ENCODE measurements at places on chromosomes 12 and 14. TPM values are rescaled to one million over a fixed set of nuclear protein-coding genes. Genes with fewer than 3 reads are reported as not detected.

GRCh38 chr12:123270214-123271000 is 1.2 kb downstream of the CDK2AP1 start:
- no peak for DNase-seq

DNA sequence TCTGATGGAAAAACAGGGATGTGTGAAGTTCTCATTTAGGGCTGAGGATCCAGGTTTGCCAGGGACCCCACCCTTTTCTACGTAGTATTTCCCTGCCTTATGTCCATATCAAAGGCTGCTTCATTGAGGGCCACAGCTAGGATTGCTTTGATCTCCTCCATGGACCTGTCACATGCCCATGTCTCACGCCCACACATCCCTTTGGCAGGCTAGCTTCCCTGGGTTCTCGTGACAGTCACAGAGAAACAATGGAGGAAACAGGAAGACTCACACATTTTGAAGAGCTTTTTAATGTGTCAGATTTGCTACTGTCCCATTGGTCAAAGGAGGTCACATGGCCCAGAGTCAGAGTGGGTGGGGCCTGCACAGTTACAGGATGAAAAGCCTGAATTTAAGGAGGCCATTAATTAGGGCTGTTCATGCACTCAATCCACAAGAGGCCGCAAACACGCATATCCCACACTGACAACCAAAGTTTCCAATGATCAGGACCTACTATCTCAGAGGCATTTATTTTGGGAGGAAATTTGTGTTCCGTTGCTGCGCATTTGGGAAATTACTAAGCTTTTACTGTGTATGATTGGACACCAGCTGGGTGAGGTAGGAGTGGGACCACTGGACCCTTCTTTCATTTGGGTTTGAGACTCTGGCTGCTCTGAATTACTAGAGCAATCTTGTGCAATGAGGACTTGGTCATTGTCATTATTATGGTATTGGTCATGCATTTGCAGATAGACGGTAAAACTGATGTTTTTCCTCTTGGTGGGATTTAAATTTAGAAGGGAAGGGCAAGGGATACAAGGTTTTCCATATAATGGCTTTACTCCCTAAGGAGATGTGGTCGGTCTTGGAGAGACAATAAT is 266.2 kb downstream of the KTN1 start:
- no peak for DNase-seq

FOXJ2 gene
- 27.1 TPM for polyA plus RNA-seq

KRT2 gene
- not detected for polyA plus RNA-seq

- no peak for DNase-seq
Measured at GRCh38 chr12:15679151-15679550, 110.0 kb downstream of the EPS8 start.

DNA sequence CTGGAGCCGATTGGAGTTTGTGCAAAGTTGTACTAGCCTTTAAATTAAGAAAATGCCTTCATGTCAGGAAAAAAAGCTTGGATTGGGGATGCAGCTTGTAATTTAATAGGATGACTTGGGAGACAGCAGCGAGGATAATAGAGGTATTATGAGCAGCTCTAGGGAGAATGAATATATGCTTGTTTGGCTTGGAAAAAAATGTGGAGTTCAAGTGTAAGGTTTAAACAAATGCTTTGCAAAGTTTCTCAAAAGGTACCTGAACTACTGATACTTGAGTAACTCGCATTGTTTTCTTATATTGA is 65.3 kb upstream of the RASSF3 start:
- DNase-seq = no peak

DNA sequence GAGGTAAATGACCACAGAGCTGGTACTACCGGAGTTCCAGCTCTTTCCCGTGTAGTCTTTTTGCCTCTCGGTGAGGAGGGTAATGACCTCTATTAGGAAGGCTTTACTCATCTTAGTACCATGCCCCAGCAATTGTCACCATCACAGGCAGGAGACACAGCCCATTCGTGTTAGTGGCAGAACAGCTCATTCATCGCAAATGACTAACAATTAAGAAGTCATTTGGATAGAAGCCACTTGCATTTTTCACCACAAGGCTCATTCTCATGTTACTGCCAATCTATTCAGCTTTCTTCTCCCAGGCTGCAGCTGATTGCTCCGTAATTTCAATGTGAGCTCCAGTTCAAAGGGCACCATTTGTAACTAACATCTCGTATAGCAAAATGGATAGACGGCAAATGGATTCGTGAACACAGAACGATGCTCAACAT is 718.8 kb upstream of the TMEM132C start:
- no peak for DNase-seq

SAMD15 gene
- 8.4 TPM for polyA plus RNA-seq

OXA1L gene
- 142 TPM for polyA plus RNA-seq

DNA sequence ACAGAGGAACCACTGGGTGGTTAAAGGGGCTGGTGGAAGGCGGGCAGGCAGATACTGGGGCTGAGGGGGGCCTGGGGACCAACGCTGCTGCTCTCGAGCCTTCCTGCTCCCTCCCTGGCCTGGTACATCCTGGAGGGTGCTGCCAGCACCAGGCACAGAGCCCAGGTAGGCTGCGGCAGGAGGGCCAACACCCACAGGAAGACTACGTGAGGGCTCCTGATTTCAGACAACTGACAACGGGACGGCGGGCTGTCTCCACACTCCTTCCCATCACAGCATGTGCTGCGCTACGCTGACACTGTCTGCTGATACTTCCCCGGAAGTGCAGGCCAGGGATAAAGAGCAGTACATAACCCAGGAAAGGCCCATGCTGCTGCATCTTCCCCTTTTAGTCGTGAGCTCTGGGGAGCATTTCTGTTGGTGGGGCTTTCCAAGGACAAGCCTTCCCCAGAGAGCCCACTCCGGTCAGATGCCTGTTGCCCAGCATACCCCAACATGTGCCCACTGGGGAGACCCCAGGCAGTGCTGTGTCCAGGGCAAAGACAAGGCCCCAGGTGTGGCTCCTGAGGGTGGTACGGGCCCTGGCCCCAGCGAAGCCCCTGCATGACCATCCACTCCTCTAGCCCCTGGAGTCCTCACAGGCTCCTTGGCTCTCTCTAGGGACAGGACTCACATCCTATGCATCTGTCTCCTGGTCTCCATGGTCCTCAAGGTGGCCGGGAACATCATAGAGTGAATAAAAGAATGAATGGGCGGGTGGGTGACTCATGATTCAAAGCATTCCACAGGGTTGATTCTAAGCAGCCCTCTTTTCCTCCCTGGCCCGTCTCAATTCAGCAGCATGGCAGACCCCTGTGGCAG is 38.0 kb downstream of the CHGA start:
- DNase-seq = no peak

ADAM21 gene
- polyA plus RNA-seq = 0.27 TPM

- no peak for DNase-seq
Measured at GRCh38 chr14:102726191-102726949, 50.9 kb upstream of the TRAF3 start.

- no peak for DNase-seq
Measured at GRCh38 chr12:19326102-19326501, 113.2 kb upstream of the AEBP2 start.

DNA sequence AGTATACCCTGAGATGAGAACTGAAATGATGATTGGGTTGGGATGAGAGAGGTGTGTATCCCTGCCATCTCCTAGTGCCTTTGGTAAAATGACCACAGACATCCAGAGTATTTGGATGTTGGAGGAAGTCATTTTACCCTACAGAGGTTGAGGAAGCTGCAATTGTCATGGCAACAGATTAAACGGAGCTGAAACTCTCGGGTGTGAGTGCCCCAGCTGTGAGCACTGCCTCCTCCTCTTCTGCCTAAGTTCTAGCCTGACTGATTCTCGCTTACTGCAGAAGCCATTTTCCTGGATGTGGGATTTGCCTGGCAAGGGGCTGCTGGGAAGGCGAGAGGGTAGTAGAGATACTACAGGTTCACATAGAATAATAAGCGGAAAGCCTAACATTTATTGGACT is 10.3 kb upstream of the PPP4R4 start:
- no peak for DNase-seq

DACT1 gene
- polyA plus RNA-seq = 40.3 TPM

KRT73 gene
- polyA plus RNA-seq = not detected

ACRBP gene
- 4.2 TPM for polyA plus RNA-seq

RD3L gene
- 0.17 TPM for polyA plus RNA-seq

GRCh38 chr12:105223352-105223845 is 12.6 kb downstream of the APPL2 start:
- no peak for DNase-seq

TDRD9 gene
- 3.3 TPM for polyA plus RNA-seq
